ENCODE measurements at places on chromosomes 13 and 19.

DNA sequence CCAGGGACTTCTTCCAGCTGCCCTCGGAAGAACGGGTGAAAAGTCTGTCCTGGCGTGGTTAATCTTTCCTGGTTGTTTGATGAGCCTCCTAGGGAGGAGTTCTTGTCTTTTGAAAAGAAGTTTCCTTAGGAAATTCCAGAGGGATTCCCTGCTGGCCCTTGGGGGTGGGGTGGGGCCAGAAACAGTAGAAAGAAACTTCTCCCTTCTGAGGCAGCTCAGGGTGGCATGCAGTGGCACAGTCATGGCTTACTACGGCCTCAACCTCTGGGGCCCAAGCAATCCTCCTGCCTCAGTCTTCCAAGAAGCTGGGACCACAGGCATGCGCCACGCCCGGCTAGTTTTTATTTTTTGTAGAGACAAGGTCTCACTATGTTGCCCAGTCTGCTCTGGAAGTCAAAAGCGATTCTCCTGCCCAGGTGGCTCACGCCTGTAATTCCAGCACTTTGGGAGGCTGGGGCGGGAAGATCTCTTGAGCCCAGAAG lies 1.5 kb downstream of the ZNF101 start:
- DNase-seq, result no peak

DNA sequence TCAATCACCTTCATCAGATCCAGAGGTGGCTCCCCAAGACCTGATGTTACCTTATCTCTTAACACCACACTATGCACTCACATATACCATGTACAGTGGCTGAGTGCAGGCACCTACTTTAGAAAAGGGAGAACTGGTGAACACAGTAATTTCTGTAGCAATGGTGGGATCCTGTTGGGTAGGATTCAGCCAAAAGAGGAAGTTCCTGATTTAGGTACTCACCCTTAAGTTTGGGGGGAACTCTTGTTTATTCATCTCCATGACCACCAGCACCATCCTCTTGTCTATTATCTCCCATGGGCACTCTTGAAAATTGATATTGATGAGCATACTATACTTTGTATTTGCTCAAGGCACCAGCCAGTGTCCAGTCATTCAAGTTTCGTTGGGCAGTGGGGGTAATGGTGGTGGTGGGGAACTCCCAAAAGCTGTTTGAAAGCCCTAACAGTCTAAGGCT lies 324.4 kb downstream of the LMO7 start:
- no peak for DNase-seq

- DNase-seq, result no peak
Observed at GRCh38 chr13:26486550-26486949, 70.9 kb upstream of the WASF3 start.

- peak; percentile 87 for DNase-seq
Observed at GRCh38 chr19:40974633-40975037, 16.4 kb upstream of the CYP2B6 start.

GRCh38 chr19:7645163-7645562 lies 8.3 kb downstream of the STXBP2 start:
- no peak for DNase-seq

- DNase-seq, result peak; percentile 13
Observed at GRCh38 chr13:65594298-65594781, 1635.8 kb downstream of the PCDH9 start.

DNA sequence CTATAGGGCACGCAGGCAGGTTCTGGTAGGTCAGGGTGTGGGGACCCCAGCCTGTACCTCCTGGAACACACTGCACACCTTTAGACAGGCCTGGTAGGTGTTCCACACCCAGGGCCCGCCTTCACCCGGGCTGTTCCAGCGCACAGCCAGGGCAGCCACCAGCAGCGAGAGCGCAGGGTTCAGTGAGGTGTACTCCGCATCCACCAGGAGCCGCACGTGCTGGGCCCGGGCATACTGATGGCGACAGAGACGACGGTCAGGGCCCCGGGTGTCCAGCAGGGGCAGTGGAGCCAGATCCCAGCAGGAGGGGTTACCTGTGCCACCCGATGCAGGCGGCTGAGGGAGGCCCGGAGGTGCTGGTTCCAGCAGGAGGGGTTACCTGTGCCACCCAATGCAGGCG lies 6.0 kb downstream of the PRODH2 start:
- DNase-seq, result no peak

- no peak for DNase-seq
Observed at GRCh38 chr19:35109395-35110112, 6.1 kb upstream of the FXYD3 start.

DNA sequence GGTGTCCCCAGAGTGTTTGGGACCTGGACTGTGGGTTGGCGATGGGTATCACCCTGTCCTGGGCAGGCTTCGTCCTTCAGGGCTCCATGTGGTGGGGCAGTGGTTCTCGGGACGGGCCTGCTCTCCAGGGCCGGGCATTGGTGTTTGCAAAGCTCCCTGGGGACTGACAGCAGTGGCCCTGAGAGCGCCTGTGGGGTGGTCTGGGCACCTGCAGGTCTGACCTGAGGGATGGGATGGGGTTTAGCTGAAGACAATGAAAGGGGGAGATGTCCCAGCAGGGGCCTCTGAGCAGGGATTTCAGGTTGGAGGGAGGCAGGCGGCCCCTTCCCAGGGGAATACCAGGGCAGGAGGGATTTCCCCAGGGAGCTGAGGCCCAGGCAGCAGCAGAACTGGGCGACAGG lies 68.3 kb upstream of the MCF2L start:
- no peak for DNase-seq

- no peak for DNase-seq
Observed at GRCh38 chr13:37486171-37486681, 112.3 kb downstream of the POSTN start.

GRCh38 chr19:17601683-17602082 lies 46.2 kb downstream of the COLGALT1 start:
- no peak for DNase-seq

DNA sequence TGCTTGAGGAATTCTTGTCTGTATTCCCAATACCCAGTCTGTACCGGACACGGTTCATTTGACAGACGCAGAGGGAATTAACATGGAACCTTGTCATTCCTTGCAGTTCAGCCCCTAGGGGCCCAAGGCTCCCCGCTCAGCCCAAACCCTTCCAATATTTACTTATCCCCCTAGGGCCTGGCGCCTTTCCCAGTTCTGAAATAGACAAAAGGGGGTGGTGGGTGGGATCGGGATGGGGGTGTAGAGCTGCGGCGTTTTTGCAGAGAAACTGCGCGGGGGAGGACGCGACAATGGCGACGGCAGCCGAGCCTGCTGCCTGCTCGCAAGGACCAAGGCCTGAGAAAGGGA lies 583 bp downstream of the AKAP8L start:
- DNase-seq, result peak; percentile 71

DNA sequence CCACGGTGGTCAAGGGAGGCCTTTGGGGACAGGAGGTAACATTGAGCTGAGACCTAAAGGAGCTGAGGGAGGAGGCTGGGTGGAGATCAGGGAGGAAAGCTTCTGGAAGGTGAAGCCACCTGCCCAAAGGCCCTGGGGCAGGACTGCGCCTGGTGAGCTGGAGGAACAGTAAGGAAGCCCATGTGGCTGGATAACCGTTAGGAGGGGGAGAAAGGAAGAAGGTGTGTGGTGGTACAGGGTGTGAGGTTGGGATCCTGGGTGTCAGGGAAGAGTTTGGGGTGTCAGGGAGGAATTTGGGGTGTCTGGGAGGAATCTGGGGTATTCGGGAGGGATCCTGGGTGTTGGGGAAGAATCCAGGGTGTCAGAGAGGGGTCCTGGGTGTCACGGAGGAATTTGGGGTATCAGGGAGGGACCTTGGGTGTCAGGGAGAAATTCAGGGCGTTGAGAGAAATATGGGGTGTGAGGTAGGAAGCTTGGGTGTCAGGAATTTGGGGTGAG lies 695 bp downstream of the TICAM1 start:
- no peak for DNase-seq

- DNase-seq, result no peak
Observed at GRCh38 chr13:50675651-50676050, 167.8 kb downstream of the DLEU7 start.

DNA sequence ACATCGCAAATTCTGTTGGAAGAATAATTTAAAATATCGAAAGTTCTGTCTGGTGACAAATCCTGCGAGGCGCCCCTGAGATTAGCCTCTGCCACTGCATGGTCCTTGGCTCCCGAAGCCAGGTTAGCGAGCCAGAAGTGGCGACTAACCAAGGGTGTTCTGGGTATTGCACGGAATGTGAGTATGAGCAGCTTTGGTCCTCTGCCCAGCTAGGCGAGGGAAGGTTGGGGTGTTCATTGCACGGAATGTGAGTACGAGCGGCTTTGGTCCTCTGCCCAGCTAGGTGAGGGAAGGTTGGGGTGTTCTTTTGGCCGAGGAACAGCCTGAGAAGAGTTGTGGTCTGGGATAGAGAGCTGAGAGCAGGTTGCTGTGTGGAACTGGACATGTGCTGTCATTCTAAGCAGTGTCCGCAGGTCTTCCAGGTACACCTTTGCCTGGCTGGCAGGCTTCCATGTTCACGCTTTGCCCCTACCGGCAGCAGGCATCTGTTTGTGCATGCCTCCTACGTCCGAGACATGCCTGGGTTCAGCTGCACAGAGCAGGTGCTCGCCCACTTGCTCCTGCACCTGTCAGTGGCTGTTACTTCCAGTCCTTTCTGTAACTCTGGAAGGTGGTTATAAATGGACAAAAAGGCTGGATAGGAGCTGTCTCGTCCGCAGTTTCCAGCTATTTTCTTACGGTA lies 18.3 kb upstream of the TEX29 start:
- DNase-seq, result no peak

GRCh38 chr13:52835071-52835839 lies 13.2 kb downstream of the PCDH8 start:
- DNase-seq, result no peak

DNA sequence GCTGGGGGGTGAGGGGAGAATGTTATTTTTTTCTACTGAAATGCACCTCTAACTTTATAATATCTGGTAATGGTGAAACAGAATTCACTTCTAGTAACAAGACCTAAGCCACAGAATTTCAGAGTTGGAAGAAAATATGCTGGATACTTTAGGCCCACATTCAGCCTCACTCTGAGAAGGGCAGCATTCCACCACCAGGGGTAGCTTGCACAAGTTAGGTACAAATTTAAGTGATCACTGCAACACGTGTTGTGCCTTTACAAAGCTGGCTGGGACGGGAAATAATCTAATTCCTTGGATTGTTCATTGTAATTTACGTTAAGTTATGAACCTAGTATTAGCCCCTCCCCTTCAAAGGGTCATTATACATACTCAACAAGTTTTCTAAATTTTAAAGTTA lies 192.3 kb downstream of the RGCC start:
- DNase-seq, result peak; percentile 21

- no peak for DNase-seq
Observed at GRCh38 chr13:64066711-64067110, 2651.1 kb upstream of the PCDH20 start.

DNA sequence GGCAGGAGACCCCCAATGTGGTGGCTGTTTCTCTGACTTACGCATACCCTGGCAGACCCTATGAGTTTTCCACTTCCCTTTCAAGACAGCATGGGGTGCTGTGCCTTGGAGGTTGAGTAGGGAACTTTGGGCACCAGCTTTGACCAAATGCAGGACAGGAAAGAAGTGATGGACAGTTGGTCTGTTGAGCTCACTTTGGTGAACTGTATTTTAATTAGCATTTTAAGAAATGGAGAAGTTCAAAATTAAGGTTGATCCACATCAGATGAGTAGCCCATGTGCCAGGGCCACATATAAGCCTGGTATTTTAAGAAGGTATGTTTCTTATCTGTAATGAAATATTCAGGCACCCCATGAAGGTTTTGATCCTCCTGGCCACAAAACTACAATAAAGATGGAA lies 46.1 kb upstream of the RAP2A start:
- no peak for DNase-seq

DNA sequence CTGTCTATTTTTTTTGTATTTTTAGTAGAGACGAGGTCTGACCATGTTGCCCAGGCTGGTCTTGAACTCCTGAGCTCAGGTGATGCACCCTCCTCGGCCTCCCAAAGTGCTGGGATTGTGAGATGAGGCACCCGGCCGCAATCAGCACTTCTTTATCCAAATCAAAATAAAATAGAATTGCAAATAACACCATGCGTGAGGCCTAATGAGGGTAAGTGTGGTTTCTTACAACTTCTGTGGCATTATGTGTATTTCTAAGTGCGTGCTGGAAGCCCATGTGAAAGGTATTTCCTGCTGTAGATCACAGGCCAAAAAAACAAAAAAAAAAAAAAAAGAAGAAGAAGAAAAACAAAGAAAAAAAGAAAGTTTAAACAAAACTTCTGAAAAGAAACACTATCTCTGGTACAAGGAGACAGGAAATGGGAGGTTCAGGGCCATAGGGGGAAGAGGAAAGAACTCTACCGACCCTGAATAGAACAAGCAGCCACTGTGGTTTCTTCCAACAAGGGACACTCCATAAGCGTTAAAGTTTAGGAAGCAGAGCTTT lies 3.0 kb upstream of the GRAMD1A start:
- no peak for DNase-seq

DNA sequence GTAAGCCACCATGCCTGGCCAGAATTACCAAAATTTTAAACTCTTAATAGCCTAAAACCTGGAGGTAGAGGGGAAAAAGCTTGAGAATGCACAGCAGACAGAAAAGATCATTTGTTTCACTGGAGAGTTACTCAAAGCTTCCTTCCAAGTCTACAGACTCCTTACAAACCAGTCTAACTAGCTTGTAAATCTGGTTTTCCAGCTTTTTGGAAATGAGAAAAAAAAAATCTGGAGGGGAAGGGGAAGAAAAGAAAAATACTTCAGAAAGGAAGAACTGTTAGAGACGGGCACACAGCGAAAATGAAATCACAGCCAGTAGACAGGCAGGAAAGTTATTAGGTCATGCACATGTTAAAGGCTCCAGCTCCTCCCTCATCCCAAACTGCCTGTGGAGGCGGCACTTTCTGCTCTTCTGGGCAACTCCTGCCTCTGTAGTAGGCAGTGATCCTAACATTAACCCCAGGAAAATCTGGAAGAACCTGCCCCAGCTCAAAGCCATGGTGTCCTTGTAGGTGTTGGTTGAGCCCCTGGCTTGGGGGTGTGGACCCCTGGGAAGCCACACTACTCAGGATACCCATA lies 17.3 kb downstream of the PARP4 start:
- peak; percentile 12 for DNase-seq

DNA sequence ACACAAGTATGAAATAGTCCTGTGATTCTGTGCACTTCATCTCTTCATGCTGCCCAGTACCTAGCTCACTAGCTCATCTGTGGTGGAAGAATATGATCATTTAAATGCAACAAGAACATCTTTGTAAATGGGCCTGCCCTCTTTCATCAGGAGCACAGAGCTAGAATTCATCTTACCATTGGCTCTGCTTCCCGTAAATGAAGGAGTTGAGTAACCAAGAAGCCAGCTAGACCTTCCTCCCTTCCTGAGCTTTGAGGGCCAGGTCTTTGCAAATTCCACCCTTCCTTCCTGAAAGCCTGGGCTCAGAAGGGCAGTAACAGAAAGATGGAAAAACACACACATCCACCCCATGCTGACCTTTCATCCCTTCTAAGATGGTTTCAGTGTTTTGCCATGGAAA lies 82.0 kb downstream of the FRY start:
- DNase-seq, result no peak

- DNase-seq, result no peak
Observed at GRCh38 chr13:80486402-80486801, 145.5 kb upstream of the SPRY2 start.

GRCh38 chr13:49627831-49628652 lies at the start of gene ARL11:
TSS of gene ARL11 (plus strand) at chr13:49628507. CDS start at chr13:49630448, 1,941 bp downstream.
- DNase-seq, result peak; percentile 24

- DNase-seq, result no peak
Observed at GRCh38 chr13:101230271-101230890, 185.9 kb downstream of the NALCN start.
